Upper lobe of left lung (tissue), 6 donors: ENCODE measurements at places on chromosomes 16 and 17. TPM values are rescaled to one million over a fixed set of nuclear protein-coding genes. Genes with fewer than 3 reads are reported as not detected.

ZG16B gene
- total RNA-seq, result not detected

KRTAP2-3 gene
- total RNA-seq, result not detected

KCNH4 gene
- under 0.01 TPM for total RNA-seq

CD300E gene
- 6.0 TPM for total RNA-seq

SPATA32 gene
- not detected for total RNA-seq

DNA sequence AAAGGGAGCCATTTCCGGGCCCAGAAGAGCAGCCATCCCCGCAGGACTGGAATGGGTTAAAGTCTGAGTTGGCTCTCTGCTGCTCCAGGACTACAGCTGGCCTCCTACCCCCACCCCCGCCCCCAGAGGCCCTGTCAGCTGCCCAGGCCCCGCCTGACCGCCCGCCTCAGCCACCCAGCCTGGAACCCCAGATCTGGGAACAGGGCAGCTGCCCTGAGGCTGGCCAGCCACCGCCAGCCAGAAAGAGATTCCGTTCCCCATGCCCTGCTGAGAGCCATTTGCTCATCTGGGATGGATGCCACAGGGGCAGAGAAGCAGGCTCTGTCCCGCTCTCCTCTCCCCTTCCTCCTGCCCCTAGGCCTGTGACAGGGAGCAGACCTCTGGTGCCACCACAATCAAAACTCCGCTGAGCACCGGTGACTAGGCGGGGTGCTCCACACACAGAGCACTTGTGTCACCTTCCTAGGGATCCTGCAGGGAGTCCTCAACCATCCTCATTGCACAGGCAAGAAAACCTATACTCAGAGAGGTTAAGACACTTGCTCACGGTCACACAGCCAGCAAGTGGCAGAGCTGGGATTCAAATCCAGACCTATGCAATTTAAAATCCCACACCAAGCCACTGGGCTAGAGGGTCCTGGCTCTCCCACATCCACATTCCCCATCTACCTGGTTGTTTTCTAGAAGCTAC is 44.1 kb downstream of the ZNF423 start:
- DNase-seq, result no peak

GRCh38 chr17:4087911-4088693 is 54.7 kb downstream of the ZZEF1 start:
- no peak for DNase-seq

DNA sequence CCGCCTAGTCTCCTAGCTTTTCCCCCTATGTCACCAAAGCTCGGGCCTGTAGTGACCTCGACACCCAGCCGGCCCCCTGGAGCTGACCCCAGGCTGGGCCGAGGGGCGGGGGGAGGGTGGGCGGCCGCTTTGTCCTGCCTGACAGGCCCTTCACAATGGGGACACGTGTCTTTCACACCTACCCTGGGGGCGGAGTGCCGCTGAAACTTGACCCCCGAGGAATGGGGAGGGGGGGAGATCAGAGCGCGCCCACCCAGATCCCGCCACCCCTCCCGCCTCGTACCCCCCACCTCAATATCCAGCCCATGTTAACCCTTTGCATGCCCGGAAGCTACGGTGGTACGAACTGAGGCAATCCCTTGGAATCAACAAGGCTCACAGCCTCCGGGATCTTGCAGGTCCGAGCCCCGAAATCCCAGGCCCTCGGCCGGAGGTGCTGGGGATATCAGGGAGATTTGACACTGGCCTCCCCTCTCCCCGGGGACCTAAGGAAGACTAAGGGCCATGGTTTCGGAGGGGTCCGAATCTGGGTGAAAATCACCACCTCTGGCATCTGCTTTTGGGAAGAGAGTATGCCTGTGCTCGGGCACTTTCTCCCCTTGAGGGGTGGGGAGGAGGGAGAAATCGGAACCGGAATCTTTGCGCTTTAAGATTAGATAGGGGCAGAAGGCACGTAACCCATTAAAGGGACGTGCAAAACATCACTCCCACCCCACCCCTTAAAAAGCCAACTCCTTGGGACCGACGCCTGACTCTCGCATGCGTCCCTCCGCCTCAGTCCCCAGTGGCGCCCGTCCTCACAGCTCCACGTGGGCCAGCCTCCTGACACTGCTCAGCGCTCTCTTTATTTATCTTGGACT is 2.6 kb downstream of the NOG start:
- DNase-seq, result no peak
